ENCODE measurements at places on chromosomes 7 and 10. TPM values are rescaled to one million over a fixed set of nuclear protein-coding genes. Genes with fewer than 3 reads are reported as not detected.

TSPAN15 gene
- total RNA-seq: 0.72 TPM

OR13A1 gene
- under 0.01 TPM for total RNA-seq

RARRES2 gene
- 26.1 TPM for total RNA-seq

GRCh38 chr10:132068431-132069121 lies 2.8 kb downstream of the JAKMIP3 start:
- DNase-seq: no peak

- DNase-seq: no peak
Measured at GRCh38 chr7:123690550-123690949, 34.9 kb downstream of the LMOD2 start.

DNA sequence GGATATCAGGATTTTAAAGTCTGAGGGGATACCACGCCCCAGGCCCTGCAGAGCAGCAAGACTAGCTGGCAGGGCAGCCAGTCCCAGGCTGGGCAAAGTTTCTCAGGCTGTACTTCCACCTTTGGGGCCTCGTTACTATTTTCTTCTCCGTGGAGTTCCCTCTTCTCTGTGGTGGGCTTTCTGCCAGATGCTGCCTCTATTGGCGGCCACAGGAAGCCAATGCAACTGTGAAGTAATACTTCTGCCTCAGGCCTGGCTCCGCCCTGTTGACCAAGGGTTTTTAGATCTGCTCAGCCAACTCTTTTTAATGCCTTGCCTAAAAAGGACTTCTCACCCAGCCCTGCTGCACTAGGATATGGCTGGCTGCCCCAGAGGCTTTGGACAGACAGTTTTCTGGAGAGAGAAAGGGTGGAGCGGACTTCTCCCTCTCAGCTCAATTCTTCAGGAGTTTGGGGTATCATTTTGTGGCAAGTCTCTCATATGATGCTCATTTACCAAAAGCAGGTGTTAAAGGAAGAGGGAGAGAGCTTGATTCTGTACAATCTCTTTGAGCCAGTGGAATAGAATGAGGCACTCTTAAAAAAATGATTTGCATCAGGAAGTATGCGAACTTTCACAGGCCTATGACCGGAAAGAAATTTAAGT lies 67.4 kb downstream of the HHEX start:
- DNase-seq: peak; percentile 69

- DNase-seq: no peak
Measured at GRCh38 chr7:5657901-5658300, 123.6 kb downstream of the RNF216 start.

DNA sequence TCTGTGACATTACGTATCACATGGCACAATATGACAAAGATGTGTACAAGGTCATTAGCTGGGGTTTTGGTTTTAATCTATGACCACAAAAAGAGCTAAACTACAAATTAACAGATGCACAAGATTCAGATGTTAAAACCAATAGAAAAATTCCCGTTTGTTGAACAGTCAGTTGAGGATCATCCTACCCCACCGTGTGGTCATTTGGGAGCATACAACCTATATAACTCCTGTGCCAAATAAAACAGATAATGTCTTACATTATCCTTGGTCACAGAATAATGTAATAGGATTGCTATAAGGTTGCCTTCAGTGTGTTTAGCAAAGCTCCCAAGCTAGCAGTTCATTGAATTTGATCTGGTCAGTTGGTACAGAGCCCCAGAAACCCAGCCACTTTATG lies 28.2 kb downstream of the ASNS start:
- no peak for DNase-seq

DNA sequence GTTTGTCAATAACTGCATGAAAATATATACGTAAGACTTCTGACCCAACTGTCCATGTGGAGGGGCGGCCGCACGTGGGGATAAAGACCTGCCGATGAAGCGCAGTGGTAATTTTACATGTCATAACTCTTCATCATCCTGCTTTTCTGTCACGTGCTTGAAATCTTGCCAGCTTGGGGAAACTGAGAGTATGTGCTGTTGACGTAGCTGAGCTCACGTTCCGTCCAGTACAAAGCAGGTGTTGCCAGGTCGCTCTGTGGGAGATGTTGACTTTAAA lies 105.1 kb downstream of the INPP5A start:
- no peak for DNase-seq

DNA sequence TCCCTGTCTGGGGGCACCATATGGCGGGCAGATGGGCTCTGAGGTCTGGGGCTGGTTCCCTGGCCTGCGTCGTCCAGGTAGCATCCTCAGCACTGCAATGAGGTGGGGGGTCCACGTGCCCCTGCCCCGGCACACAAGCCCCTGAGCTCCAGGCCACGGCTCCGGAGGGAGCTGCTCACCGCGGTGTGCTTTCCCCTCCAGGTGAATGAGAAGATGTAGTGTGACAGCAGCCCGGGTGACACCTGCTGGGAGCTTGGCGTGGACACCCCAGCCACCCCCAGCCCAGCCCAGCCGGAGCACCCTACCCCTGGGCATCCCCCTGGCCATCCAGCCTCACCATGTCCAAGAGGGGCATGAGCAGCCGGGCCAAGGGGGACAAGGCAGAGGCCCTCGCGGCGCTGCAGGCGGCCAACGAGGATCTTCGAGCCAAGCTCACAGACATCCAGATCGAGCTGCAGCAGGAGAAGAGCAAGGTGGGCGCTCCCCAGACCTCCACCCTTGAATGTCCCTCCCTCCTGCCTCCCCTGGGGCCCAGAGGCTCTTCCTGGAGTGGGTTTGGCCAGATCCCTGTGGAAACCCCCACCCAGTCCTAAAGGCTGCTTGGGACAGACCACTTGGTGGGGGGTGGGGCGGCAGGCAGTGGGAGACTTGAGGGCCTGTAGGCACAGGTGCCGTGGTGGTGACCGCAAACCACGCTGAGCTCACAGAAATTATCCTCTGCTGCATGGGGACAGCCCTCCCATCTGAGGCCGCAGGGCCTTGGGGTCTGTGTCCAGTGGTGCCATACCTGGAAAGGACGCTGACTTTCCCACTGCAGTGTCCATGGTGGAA lies 38.9 kb downstream of the JAKMIP3 start:
- peak; percentile 83 for DNase-seq

DNA sequence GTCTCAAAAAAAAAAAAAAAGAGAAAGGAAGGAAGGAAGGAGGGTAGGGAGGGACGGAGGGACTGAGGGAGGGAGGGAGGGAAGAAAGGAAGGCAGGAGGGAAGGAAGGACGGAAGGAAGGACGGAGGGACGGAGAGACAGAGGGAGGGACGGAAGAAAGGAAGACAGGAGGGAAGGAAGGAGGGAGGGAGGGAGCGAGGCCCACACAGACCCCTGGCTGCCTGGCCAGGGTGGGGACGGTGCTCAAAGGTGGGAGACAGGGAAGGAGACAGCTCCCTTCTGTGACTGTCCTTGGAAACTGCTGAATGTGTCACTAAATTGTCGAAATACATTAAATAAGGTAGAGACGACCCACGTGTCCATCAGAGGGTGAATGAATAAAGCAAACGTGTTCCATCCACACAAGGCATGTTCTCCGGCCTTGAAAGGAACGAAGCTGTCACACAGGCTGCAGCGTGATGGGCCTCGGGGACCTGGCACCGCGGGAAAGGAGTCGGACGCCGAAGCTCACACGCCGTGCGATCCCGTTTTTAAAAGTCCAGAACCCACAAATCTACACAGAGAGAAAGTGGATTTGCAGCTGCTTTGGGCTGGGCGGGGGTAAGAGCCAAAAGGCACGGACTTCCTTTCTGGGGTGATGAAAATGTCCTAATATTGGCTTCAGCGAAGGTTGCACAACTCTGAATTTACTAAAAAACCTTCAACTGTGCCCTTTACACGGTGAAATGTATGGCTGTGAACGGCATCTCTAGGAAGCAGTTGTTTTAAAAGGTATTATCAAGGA lies 23.3 kb downstream of the ADAP1 start:
- DNase-seq: no peak

DNA sequence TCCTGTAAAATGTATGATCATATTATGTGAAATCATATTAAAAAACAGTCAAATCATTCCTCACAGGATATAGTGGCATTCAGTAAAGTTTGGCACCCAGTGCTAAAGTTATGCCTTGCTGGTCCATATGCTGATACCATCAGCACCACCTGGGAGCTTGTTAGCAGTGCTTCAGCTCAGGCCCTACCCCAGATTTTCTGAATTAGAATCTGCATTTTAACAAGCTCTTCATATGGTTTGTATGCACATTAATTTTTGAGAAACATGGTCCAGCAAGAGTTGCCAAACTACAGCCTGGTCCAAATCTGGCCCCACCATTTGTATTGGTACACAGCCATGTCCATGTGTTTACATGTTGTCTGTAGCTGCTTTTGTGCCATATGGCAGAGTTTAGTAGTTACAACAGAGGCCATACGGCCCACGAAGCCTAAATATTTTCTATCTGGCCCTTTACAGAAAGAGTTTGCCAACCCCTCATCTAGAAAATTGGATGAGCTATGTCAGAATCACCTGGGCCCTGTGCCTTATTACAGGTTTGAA lies 30.1 kb downstream of the RAB18 start:
- DNase-seq: no peak

GRCh38 chr10:55203319-55203718 lies 402.3 kb upstream of the PCDH15 start:
- no peak for DNase-seq

- DNase-seq: no peak
Measured at GRCh38 chr10:127017541-127018297, 112.5 kb downstream of the DOCK1 start.

DNA sequence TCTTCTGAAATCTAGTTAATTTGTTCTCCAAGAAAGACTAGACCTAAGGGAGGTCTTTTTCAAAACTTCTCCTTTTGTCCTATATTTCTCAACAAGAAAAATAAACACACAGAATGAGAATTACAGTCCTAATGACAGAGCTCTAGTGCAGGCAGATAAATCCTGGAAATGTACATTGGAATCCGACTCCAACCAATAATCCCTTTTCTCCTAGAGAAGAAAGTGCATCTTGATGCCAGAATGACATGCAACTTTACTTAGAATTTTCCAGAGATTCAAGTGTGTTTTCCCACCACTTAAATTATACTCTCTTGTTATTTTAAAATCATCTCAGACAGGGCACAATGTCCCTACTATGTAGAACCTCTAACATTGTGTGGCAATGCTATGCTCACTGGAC lies 68.2 kb downstream of the MET start:
- DNase-seq: no peak
